ENCODE measurements at places on chromosomes 3 and 15. TPM values are rescaled to one million over a fixed set of nuclear protein-coding genes. Genes with fewer than 3 reads are reported as not detected.

COL8A1 gene
- 0.25 TPM for total RNA-seq

GREM1 gene
- total RNA-seq, result not detected

CKMT1A gene
- 15.7 TPM for total RNA-seq

CCDC80 gene
- 0.86 TPM for total RNA-seq

LRRC57 gene
- 38.5 TPM for total RNA-seq

KY gene
- total RNA-seq, result not detected

AMIGO3 gene
- 1.4 TPM for total RNA-seq

SI gene
- not detected for total RNA-seq

MAP6D1 gene
- 10.2 TPM for total RNA-seq

TM2D3 gene
- 58.6 TPM for total RNA-seq

UROC1 gene
- not detected for total RNA-seq

SCN10A gene
- not detected for total RNA-seq

JMJD7 gene
- 26.6 TPM for total RNA-seq

CLASP2 gene
- 384 TPM for total RNA-seq

RTP1 gene
- total RNA-seq, result not detected

CPNE4 gene
- 2.7 TPM for total RNA-seq

DIPK2A gene
- total RNA-seq, result 18.3 TPM

FBXW12 gene
- 0.66 TPM for total RNA-seq

MKRN3 gene
- 1.4 TPM for total RNA-seq

TAGLN3 gene
- total RNA-seq, result 819 TPM

TLR9 gene
- 0.37 TPM for total RNA-seq

LMCD1 gene
- total RNA-seq, result 1.3 TPM

SLC22A14 gene
- total RNA-seq, result 0.93 TPM

CDC25A gene
- 11.8 TPM for total RNA-seq

ASB14 gene
- total RNA-seq, result not detected

SERPINI2 gene
- not detected for total RNA-seq

CTXN2 gene
- 0.22 TPM for total RNA-seq

ADPRH gene
- total RNA-seq, result 1.1 TPM

SKOR1 gene
- total RNA-seq, result 4.0 TPM

INKA1 gene
- 4.2 TPM for total RNA-seq
